ENCODE measurements at places on chromosomes 16 and 17. TPM values are rescaled to one million over a fixed set of nuclear protein-coding genes. Genes with fewer than 3 reads are reported as not detected.

DNA sequence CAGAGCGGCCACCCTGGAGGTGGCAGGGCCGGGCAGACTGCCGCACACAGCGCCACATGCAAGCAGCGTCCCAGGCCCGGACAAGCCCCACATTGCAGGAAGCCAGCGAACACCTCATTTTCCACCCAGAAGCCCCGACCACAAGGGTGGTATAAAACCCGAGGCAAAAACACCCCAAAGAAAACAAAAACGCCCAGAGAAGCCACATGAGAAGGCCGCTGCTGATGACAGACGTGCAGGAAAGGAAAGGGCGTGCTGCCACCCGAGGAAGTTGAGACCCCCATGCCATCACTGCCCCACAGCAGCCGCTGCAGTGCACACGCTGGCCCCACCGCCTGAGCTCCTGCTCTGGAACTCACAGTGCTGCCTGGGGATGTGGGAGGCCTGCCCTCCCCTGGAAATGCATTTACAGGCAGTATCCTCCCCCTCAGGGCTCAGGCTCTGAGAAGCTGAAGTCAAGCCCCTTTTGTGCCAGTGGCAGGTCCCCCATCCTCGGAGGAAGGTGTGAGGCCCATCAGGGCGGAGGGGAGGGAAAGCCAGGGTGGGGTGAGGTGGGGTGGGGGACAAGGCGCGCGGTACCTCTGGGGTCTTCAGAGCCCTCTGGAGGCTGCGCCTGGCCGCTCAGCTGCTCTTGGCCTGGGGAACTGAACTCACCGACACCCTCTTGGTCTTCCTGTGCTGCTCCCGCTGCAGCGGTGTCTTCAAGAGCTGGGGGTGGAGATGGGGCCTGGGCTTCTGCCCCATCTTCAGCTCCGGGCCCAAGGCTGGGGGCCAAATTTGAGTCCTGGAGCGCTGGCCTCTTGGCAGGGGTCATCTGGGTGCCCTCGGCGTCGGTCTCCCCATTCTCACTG is 62.0 kb downstream of the IL21R start:
- DNase-seq = no peak

STX1B gene
- polyA plus RNA-seq = 0.04 TPM

GRCh38 chr16:56477096-56477878 is 25.9 kb downstream of the OGFOD1 start:
- DNase-seq = no peak

DNA sequence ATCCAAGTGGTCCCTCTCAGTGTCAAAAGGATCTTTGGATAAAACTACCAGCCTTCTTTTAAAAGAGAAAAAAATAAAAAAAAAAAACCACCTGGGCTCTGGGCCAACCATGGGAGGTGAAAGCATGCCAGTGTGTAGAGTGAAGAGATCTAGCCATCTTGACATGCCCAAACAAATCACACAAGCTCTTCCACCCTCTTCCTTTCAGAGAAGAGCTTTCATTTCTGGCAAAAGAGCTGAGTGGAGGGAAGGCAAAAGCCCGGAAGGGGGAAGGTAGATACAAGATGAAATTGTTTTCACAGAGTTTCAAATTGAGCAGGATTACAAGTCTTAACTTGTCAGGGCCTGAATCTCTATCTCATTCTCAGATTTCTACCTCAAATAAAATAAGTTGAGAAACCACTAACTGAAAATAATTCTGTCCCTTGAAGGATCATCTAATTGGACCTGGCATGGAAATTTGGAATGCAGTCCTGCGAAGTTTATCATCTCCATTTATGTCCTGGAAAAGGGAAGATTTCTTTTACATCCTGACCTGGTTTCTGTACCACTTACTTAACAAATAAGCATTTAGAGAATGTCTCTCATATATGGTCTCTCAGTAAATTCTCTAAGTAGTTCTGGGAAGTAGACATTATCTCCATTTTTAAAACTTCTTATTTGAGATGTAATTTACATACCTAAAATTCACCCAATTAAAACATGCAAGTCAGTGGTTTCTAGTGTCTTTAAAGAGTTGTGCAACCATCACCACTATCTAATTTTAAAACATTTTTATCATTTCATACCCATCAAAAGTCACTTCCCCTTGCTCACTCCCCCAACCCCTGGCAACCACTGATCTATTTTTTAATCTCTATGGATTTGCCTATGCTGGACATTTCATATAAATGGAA is 93.7 kb downstream of the TANGO6 start:
- no peak for DNase-seq

SLC13A5 gene
- polyA plus RNA-seq = 0.01 TPM

SLC16A5 gene
- polyA plus RNA-seq = 3.8 TPM

ZFP90 gene
- 7.2 TPM for polyA plus RNA-seq

All from psoas muscle (tissue), 8 donors.